ENCODE measurements at places on chromosomes 1 and 21. TPM values are rescaled to one million over a fixed set of nuclear protein-coding genes. Genes with fewer than 3 reads are reported as not detected.

The UBXN10 gene
- total RNA-seq: 0.09 TPM

The NEK2 gene
- total RNA-seq: 1.4 TPM

The KCNJ15 gene
- total RNA-seq: 1.8 TPM

The KRTAP10-10 gene
- not detected for total RNA-seq

The PDZK1IP1 gene
- not detected for total RNA-seq

The GJA5 gene
- 0.36 TPM for total RNA-seq

- DNase-seq: peak; percentile 65
These were observed 13.7 kb downstream of the PTGFRN start for GRCh38 chr1:116923421-116923820.

GRCh38 chr1:34781071-34781843 lies at the start of gene GJB3:
TSS of gene GJB3 (plus strand) at chr1:34781214. CDS start at chr1:34784763, 3,549 bp downstream.
- DNase-seq: no peak

GRCh38 chr1:31306278-31306677 lies 9.4 kb downstream of the ZCCHC17 start:
- peak; percentile 92 for DNase-seq

- no peak for DNase-seq
These were observed 107.0 kb upstream of the ARHGEF16 start for GRCh38 chr1:3347257-3348020.

GRCh38 chr1:23673086-23673813 lies 18.4 kb upstream of the RPL11 start:
- peak; percentile 30 for DNase-seq

DNA sequence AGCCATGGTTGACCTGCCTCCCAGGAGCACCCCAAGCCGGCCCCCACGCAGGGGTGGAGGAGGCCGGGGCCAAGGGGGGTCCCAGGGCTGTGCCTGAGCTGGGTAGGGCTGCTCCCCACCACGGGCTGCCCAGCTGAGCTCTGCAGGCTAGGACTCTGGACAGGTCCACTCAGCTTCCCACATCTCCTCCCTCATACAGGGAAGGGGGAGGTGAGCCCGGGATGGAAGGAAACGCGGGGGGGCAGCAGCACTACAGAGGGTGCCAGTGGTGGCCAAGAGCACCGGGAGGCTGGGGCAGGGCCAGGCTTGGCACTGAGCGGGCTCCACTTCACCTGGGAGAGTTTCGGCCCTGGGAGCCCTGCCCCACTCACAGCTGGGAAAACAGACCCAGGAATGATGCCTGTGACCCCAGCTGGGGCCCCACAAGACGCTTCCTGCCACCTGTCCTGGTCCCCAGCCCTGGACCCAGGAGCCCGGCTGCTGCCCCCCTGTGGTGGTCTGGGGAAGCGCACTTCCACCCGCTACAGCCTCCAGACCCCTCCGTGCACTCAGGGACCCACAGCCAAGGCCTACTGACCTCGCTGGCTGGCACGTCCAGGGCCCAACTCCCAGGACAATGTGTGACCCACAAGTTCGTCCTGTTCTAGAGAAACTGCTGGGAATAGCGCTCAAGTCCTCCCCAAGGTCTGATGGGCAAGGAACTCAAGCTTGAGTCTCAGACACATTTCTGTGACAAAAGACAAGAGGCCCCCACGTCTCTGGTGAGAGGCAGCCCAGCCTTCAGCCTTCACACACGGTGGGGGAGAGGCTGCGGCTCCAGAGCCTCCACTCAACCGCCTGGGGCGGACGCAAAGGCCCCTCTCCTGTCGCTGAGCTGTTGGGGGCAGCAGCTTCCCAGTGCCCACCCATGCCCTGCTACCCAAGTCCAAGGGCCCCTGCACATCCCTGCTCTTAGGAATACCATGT lies 3.0 kb downstream of the AURKAIP1 start:
- DNase-seq: no peak

- DNase-seq: no peak
These were observed 3.9 kb upstream of the TMPRSS2 start for GRCh38 chr21:41511858-41512257.

- no peak for DNase-seq
These were observed 100.8 kb downstream of the PLPPR4 start for GRCh38 chr1:99365141-99365540.

GRCh38 chr1:25099343-25099951 lies 132.9 kb downstream of the SYF2 start:
- DNase-seq: no peak

GRCh38 chr1:184163674-184164465 lies 112.3 kb downstream of the TSEN15 start:
- DNase-seq: peak; percentile 78

DNA sequence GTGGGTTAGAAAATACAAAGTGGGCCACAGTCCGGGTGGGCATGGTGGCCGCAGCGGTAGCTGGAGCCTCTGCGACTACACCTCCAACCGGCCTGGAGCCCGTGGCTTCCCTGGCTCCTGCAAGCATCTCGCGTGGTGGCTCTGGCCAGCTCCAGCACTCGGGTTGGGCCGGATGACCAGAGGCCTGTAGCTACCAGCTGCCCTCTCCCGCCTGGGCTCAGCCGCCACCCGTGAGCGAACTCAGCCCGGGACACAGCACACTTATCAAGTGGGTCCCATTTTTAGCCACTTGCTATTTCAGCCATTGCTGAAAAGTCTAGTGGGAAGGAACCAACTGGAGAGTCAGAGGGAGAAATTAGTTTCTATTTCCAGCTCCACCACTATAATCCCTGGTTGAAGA lies 107.7 kb upstream of the CACYBP start:
- DNase-seq: no peak

DNA sequence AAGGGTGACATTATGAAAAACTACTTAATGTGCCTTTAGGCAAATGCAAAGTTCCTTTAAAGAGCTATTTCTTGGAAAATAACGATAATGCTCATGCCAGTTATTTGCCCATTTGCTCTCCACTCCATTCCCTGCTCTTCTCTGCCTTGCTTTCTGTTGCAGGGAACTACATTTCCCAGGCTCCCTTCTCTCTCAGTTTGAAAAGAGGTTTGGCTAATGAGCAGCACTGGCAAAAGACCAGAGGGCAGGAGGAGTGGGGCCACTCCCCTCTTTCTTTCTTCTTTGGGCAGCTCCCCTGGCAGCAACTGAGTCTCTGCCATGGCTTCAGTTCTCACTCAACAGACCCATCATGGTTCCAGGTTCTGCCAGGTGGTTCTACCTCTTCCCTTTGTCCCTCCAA lies 130.5 kb downstream of the RWDD3 start:
- DNase-seq: no peak

GRCh38 chr21:34930971-34931370 lies 118.1 kb downstream of the RUNX1 start:
- DNase-seq: peak; percentile 80

DNA sequence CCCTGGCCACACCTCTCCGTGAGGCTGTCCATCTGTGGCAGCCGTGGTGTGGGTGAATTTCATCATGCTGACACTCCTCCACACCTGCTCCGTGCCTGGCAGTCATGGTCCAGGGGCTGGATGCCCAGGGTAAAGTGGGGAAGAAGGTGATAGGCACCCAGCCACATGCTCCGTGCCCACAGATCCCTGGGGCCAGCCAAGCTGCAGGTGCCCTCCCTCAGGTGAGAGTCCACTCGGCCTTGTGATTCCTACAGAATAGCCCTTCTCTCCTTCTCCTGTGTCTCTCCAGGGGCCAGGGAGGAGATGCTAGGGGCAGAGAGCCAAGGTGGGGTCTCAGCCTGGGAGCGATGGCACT lies 16.8 kb upstream of the POFUT2 start:
- no peak for DNase-seq

DNA sequence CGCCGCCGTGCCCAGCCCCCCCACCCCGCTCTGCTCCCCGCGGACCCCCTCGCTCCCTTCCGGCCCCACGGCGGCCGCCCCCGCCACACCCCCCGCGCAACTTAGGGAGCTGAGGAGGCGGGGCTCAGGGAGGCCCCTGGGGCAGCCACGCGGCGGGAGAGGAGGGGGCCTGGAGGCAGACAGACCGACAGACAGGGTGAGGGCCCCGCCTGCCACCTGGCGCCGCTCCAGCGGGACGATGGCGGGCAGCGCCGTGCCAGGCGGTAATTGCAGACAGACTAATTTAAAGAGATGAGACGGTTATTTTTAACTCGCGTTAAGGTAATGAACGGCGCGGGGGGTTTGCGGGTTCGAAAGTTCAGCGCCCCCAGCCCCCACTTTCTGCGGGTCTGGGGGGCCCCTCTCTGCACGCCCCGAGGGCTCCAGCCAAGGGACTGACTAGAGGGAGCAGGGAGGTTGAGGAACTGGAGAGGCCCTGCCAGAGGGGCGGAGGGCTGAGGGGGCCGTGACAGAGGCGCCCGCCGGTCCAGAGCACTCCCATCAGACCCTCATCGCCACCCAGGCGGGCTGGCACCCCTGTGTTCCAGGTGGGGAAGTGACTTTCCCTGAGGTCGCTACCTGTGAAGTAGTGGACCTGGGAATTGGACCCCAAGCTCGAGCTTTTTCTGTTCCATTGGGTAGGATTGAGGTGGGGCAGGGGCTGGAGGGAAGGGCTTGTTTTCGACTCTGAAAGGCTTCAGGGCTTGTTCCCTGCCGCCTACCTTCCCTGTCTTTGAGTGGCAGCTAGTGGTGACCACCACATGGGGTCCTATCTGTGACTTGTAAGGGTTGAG lies 5.4 kb downstream of the FOXO6 start:
- no peak for DNase-seq

- no peak for DNase-seq
These were observed 31.9 kb upstream of the IL19 start for GRCh38 chr1:206738370-206739366.

GRCh38 chr1:16114527-16115467 lies 41.1 kb downstream of the EPHA2 start:
- DNase-seq: no peak

DNA sequence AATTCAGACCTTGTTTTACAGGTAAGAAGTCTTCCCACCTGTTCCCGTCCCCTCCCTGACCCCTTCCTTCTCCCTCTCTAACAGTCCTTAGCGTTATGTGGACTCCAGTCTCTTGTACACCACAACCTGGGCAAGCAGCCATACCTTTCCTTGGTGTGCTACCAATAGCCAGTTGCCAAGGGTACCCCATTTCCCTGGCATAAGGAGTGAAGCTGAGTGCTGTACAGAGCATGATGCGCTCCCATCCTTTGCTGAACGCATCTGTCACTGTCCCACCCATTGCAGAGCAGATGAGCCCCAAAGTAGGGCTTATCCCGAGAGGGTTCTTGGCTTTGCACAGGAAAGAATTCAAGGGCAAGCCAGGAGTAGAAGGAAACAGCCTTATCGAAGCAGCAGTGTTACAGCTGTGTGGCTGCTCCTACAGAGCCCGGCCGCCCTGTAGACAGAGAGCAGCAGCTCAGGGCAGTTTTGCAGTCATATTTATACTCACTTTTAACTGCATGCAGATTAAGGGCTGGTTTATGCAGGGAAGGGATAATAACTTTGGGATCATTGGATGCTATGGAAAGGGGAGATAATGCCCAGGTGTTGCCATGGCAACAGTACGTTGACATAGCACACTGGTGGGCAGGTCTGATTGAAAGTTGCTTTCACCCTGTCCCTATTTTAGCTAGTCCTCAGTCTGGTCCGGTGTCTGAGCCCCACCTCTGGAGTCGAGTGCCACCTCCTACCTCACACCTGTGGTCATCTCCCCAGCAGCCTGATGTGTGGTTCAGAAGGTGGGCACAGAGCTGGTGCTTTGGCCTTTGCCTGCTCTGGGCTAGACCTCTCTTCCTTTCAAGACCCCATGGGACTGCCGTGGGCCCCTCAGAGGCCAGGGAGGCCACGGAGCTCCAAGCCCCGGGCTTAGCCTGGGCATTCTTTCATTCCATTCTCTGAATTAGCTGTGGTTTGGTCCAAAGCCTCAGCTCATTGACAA lies 5.1 kb downstream of the FHAD1 start:
- no peak for DNase-seq

GRCh38 chr1:55860798-55861519 lies 645.8 kb upstream of the USP24 start:
- DNase-seq: no peak

DNA sequence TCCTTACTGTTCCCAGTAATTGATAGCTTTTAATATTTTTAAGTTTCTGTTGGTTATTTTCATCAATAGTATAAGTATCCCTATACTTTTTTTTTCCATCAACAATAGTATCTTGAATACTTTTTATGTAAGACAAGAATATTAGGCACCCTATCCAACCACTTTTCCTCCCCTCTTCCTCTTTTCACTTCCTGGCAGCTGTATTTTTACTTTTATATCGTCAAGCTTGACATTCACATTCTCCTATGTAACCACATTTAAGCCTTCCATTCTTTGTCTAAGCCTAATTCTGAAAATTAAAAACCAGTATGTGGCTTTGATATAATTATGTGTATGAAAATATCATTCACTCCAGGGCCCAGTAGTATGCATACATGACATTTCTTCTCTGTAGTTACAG lies 9.3 kb downstream of the TMEM39B start:
- no peak for DNase-seq

GRCh38 chr1:68479501-68479900 lies 17.4 kb downstream of the DEPDC1 start:
- no peak for DNase-seq

- peak; percentile 90 for DNase-seq
These were observed 756 bp downstream of the ANKRD13C start for GRCh38 chr1:70353601-70354331.

DNA sequence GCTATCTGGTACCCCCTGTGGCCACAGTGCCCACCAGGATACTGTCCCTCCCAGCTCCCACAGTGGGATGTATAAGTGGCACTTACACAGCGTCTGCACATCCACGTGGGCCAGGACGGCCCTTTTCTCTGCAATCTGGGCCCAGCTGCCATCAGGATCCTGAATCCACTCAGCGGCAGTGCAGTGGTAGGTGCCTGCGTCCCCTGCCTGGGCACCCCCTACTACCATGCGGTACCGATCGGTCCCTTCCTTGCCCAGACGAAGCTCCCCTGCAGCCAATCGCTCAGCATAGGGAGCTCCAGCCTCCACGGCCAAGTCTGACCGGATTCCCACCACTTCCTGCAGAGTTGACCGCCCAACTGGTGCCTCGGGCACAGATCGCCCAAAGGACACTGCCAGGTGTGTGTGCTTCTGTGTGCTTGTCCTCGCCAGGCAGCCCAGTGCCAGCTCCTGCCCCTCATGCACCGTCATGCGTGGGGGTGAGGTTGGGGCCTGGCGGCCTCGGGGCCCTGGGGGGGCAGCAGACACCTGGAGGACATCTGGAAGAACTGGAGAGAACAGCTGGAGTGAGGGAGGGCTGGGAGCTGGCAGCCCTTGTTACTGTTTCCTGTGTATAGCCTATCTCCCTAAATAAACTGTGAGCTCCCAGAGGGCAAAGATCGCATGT lies 4.7 kb downstream of the IGSF8 start:
- no peak for DNase-seq

DNA sequence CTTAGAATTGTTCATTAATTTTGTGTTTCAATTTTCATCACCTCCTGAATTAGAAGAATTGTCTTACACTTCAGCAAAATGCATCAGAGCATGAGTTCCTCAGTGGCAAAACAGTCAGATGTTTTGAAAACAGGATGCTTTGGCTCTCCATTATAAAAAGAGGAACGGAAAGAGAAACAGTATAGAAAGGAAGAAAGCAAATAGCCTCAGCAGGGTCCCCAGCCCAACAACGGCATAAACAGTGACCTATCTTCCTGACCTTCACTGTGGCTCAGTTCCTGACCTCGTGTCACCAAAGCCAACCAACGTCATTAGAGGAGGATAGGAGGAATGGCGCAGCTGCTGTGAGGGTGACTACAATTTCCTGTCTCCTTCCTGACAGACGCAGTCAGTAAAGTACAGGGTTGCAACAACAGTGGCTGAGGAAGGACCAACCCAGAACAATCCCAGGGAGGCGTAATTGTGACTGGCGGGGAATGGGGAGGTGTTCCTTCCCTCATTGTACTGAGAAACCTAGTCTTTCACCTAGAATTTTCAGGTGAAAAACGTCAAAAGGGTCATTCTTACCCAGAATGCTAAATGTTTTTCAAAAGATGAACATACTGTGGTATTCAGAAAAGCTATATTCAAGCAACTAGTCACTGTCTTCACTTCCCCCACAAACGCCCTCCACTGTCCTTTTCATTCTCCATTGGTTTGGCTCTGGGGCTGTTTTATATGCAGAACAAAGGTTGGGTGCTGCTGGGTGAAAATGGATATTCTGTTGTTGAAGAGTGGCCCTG lies 197.9 kb upstream of the SGIP1 start:
- DNase-seq: no peak
